ENCODE measurements at places on chromosomes 16 and 17.

DNA sequence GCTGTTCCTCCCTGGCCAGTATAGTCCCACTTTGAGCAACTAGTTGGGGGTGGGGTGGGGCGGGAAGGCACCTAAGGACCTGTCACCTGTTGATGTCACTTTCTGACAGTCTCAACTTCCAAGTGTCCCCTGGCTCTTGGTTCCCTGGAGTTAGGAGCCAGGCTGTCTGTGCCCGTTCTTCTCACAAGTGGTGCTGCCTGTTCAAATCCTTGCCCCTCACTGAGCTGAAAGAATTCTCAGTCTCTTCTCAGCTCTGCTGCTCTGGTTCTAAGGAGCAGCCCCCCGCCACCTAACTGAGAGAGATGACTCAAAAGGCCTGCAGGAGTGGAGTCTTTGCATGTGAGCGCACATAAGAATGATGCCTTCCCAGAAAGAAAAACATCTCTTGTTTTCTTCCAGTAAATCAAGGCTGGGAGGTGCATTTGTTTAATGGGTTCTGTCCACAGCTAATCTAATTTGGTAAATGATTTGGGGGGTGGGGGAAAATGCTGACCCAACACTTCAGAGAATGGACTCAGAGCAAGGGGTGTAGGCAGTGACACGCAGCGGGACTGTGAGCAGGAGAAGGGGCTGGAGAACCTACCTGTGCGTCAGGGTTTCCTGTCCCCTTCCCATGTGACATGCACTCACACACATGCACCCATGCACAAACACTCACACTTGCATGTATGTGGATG is 78.2 kb upstream of the NLRP1 start:
- DNase-seq, result no peak

DNA sequence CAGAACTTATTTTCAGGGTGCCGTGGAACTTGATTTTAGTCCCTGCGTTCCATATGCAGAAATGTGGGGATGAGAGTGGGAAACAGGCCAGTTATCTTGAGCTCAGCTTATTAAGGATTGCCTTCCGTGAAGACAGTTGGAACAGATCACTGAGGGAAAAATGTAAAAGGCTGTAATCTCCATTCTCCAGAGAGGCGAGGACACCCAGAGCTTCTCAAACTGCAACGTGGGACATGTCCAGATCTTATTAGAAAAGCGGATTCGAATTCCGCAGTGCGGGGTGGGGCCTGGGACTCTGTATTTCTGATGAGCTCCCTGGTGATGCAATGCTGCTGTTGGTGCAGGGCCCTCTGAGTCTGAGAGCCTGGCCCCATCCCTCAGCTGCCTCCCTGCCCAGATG is 185.6 kb upstream of the CIBAR2 start:
- DNase-seq, result no peak

DNA sequence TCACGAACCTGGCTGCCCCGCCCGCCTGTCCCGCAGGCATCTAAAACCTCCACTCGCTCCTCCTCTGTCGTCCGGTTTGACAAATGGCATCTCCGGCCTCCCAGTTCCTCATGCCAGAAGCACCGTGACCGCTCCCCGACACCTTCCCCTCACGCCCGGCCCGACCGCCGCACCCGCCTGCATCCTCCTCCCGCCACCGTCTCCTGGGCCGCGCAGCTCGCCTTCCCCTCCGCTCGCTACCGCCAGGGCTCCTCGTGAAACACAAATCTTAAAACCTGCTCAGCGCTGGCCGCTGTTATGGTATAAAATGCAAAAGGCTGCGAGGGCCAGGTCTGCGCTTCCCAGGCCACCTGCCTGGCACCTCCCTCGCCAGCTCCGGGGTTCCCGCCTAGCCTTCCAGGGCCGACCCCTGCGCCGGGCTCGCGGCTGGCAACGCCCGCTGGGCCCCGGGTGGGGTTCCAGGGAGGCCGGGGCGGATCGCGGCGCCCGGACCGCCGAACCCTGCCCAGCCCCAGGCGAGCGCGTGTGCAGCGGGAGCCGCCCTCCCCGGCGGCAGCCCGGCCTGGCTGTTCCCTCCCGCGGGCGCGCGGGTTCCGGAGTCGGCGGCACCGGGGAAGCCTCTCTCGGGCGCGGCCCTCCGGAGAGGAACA is 488 bp downstream of the SPSB3 start:
- peak; percentile 26 for DNase-seq

- no peak for DNase-seq
Observed at GRCh38 chr16:51337662-51338061, 186.6 kb upstream of the SALL1 start.

- no peak for DNase-seq
Observed at GRCh38 chr16:23392223-23392600, 60.8 kb downstream of the COG7 start.

GRCh38 chr16:56915336-56916119 is 16.4 kb upstream of the HERPUD1 start:
- no peak for DNase-seq

DNA sequence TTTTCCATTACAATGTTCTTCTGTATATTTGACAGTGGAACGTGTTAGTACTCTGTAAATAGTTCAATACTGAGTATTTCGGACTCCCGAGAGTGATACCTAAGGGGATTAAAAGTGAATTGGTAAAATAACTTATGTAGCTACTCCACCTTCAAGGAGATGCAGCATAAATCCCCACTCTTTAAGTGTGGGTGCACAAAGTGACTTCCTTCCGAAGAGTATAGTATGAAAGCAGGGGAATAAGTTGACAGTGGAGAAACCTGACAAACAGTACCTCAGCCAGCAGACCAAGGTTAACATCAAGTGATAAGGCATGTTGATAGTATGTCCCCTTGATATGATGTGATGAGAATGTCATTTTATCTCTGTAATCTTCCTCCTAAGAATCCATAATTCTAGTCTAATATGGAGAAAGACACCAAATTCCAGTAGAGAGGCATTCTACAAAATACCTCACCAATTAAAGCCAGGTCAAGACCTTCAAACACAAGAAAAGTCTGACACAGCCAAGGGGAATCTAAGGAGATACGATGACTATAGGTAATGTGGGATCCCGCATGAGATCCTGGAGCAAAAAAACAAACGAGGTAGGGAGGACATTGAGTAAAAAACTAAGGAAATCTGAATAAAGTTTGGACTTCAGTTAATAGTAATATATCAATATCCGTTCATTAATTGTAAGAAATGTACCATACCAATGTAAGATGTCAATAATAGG is 1.8 kb upstream of the ZPBP2 start:
- no peak for DNase-seq
